ENCODE measurements at places on chromosomes 3 and 15.

- DNase-seq, result no peak
Observed at GRCh38 chr15:56923174-56923591, 4.7 kb downstream of the TCF12 start.

DNA sequence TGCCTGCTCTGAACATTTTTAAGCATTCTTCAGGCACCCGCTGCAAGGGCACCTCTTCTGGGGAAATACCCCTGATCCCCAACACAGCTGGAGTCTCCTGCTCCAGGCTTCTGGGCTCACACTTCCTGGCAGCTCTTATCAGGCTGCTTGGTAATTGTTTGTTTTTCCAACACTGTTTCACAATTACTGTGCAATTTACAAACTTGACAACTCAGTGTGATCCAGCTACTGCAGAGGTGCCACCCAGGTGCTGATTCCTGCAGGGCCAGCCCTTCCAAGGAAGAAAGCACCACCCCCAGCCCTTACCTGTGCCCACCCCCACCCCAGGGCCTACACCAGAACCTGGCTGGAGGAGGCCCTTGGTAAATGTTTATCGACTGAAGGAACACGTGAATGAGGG is 66.5 kb downstream of the MAGEF1 start:
- DNase-seq, result no peak

DNA sequence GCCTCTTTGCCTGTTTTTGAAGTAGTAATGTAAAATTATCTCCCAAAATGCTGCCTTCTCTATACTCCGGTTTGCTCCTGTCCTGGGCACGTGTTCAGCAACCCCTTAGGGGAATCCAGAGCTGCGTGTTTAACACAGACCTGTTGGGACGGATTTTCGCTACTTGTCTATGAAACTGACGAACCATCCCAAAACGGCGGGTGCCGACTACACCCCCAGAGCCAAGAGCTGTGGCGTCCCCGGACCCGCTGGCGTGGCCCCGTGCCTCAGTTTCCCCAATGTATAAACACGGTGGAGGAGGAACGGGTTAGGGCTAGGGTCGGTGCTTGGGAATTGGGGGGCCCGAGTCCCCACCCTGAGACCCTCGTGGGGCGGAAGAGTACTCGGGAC is 473 bp downstream of the FHIT start:
- no peak for DNase-seq

DNA sequence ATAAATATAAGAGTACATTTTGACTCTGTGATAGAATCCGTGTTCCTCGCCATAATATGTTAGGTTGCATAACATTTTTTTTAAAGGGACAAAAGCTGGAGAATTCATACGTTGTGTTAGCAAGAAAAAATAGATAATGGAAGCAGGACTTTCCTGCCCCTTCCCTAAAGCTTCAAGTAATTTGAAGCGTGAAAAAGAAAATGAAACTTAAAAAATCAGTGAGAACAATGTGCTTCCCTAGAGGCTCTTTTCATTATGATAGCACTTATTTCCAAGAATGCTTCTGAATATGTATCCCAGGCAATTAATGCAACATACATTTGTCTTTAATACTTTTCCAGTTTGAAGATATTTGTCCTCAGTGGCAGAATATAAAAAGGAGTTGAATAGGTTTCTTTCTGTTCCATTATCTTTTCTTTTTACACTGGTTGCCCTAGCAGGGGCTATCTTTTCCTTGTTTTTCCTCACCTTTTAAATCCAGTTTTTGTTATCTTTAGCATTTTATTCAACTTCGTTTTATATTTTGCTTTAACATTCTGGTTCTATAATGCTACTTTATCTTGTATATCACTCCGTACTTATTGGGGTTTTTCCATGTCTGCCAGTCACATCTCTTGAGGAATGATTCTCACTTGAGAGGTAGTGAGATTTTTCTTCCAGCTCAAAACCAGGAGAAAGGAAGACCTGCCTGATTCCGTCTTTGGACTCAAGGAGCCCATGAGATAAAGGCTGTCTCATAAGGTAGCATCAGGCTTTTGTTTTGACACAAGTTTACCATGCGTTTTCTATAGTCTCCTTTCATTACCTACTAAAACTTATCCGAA is 113.8 kb downstream of the MBNL1 start:
- no peak for DNase-seq

- no peak for DNase-seq
Observed at GRCh38 chr3:124569761-124570160, 160.5 kb upstream of the UMPS start.

- DNase-seq, result no peak
Observed at GRCh38 chr3:113948015-113948917, 453 bp downstream of the ZDHHC23 start.

DNA sequence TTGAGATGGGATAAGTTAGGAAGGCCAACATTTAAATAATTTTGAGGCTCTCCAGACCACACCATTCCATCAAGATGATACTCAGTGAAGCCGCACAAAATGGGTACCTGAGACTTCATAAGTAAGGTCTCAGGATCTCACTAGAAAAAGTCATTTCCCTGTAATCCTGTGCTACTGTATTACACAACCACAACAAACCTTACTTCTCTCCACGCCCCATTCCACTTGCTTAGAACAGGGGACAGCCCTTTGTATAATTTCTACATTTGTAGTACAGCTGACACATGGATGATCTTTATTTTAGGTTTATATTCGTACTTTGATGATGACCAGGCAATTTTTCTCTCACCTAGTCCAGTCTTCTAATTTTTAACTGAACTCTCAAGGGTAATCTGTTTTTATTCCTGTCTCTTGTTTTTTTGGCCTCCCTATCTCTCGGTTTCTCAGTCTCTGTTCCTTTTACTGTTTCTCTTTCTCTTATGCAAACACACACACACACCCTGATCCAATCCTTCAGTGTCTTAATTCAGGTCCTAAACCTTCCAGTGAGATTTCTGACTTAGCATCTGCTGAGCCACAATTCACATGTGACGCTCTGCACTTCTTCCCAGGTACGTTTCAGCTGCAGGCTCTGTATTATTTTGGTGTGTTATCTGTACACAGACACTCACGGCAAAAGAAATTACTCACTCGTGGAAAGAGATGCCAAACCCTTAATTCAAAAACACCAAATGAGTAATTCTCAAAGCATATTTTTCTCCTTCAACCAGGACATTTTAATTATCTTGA is 223.2 kb upstream of the THBS1 start:
- no peak for DNase-seq

DNA sequence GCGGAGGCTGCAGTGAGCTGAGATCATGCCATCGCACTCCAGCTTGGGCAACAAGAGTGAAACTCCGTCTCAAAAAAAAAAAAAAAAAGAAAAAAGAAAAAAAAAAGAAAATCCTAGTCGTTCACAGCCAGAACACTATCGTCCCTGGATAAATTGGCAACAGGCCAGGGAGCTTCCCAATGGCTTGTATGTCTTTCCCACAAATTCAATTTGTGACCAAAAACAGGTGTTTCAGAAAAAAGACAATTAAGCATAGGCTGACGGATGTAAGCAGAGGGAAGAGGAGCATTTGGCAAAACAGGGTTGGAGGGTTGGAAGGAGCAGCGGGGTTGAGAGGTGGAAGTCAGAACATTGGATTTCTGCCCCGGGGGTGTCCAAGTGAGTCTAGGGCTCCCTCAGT is 8.5 kb downstream of the EPB42 start:
- no peak for DNase-seq

- peak; percentile 44 for DNase-seq
Observed at GRCh38 chr3:24344784-24345439, 149.7 kb downstream of the THRB start.

DNA sequence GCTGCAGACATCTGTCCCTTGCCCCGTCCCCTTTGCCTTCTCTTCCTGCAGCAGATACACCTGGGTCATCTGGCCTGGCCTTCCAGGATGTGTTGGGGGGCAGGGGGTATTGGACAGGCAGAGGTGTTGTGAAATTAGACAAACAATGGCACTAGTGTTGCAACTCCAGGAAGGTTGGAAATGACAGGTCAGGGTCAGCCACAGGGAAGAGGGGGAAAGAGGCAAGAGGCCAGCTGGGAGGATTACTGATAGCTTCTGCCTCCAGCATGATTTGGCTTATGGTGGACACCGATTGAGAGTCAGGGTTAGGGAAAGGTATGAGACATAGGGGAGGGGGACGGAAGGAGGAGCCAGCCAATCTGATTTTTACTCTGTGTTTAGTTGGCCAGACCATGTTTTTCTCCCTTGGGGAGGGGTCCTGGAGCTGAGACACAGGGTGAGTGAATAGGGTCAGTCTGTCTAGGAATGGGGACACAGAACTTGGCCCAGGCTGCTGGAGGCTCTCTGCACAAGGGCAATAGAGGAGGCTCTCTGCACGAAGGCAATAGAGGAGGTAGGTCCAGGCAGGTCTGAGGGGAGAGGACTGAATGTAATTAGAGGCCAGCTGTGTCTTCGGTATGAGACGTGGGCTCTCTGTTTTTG is 3.4 kb upstream of the ATP2B2 start:
- DNase-seq, result no peak

- DNase-seq, result no peak
Observed at GRCh38 chr3:32420126-32421038, 28.7 kb downstream of the CMTM7 start.

- DNase-seq, result no peak
Observed at GRCh38 chr3:16816048-16816780, 68.5 kb upstream of the PLCL2 start.

GRCh38 chr3:170321321-170322034 is 36.0 kb upstream of the SKIL start:
- DNase-seq, result no peak

- no peak for DNase-seq
Observed at GRCh38 chr3:138197524-138197923, 10.4 kb downstream of the ARMC8 start.

DNA sequence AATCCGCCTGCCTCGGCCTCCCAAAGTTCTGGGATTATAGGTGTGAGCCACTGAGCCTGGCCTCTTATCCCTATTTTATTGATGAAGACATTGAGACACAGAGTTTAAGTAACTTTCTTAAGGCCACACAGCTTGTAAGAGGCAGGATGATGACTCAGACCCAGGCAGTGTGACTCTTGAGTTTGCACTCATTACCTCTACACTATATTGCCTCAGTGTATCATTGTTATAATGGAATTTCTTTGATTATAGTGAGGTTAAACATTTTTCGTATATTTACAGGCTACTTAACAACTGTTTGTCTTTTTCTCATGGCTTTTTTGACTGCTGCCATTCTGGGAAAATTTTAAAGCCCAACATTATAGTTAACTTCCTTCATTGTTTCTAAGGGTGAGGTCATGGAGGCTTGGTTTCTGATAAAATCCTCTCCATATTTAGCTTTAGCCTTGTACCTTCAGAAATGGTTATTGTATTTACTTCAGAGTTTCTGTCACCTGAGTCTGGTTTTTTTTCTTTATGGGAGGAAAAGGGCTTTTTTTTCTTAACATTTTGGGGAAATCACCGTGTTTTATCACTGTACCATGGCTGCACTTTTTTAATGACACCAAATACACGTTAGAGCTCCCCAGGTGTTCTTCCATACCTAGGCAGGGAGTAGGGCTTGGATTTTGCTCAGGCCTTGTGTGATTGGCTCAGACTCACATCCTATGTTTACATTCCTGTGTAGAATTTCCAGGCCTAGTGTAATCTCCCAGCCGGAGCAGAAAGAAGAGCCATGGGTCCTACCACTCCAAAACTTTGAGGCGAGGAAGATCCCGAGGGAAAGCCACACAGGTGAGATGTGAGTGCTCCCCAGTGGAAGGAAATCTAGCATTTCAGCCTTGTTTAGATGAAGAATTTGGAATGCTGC is 6.3 kb downstream of the ZNF774 start:
- no peak for DNase-seq

GRCh38 chr15:79408041-79408440 is 24.1 kb upstream of the MINAR1 start:
- no peak for DNase-seq

- DNase-seq, result peak; percentile 91
Observed at GRCh38 chr15:99442252-99442897, 123.4 kb upstream of the MEF2A start.

DNA sequence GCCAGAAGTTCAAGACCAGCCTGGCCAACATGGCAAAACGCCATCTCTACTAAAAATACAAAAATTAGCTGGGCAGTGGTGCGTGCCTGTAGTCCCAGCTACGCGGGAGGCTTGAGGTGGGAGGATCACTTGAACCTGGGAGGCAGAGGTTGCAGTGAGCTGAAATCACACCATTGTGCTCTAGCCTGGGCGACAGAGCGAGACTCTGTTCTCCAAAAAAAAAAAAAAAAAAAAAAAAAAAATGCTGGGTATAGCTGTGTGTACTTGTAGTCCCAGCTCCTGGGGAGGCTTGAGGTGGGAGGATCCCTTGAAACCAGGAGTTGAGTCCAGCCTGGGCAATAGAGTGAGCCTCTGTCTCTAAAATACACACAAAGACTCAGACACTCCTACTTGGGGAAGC is 32.0 kb downstream of the PPP1R2 start:
- no peak for DNase-seq

DNA sequence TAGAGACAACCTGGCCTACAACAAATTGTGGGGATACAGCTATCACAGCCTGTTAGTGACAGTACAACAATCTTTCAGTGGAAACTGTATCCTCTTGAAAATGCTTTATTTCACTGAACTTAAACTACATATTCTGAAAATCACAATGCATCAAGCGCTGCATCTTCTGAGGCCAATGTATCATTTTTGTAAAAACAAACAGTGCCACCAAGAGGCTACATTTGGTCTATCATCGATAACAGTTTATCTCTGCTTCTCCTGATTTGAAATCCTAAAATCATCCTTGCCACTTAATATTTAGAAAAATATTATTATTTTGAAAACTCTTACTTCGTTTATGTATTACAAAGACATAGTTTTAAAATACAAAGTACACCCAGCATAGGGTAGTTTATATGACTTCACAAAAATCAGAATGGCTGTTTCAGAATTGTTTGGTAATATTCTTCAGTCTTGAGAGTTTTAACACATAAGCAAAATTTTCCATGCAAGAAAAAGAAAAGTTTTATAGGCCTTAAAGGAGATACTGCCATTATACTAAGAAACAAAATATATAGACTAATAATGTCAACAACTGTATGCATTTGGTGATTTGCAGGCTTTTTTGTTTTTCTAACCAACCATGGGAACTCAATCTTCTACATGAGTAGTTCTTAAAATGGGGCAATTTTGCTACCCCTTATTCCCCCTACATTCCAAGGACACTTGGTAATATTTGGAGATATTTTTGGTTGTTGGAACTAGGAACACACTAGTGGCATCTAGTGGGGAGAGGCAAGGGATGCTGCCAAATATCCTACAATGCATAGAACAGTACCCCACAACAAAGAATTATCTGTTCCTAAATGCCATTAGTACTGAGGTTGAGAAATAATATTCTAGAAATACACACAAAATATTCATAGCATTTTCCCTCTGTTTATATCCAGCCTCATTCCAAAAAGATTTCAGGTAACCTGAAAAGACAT is 42.3 kb downstream of the WDR72 start:
- DNase-seq, result no peak

- no peak for DNase-seq
Observed at GRCh38 chr3:15439476-15439875, 12.1 kb downstream of the EAF1 start.

DNA sequence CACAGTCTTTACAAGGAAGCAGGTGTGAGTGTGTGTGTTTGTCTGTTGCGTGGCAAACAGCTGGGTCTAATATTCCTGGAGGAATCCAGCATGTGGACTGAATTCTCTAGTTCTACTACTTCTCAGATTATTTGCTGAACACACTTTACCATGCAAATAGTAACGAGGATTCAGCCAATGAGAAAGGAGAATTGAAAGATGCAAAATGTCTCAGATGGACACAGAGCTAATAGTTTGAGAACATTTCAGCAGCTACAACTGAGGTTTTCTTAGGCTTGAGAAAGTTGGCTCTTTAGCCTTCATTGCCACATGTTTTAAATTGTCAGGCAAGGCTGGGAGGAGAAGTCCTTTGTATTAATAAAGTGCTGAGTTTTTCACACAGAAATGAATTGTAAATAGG is 568.0 kb upstream of the MDFIC2 start:
- DNase-seq, result no peak

Data from fibroblast of skin of left biceps (primary cell).